ENCODE measurements at places on chromosomes 2 and 18.

DNA sequence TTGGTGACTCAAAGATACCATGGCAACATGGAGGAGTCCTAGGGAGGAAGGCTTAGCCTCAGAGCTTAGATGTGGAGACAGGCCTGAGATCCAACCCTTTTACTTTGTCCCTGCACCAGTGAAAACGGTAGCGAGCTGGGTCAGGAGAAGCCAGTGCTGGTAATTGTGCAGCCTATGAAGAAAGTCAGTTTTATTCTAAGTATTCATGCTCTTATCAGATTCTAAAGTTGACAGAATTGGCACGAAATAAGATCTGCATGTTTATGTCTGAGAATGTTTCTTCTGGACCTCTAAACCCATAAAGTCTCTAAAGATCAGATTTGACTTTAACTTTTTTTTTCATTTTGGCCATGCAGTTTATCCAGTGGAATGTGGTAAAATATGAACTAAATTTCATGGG lies 93.8 kb downstream of the SCG2 start:
- peak; percentile 71 for DNase-seq

GRCh38 chr2:191312163-191312562 lies 67.0 kb downstream of the MYO1B start:
- no peak for DNase-seq

GRCh38 chr2:68934021-68934420 lies 18.7 kb downstream of the GKN2 start:
- DNase-seq: no peak

DNA sequence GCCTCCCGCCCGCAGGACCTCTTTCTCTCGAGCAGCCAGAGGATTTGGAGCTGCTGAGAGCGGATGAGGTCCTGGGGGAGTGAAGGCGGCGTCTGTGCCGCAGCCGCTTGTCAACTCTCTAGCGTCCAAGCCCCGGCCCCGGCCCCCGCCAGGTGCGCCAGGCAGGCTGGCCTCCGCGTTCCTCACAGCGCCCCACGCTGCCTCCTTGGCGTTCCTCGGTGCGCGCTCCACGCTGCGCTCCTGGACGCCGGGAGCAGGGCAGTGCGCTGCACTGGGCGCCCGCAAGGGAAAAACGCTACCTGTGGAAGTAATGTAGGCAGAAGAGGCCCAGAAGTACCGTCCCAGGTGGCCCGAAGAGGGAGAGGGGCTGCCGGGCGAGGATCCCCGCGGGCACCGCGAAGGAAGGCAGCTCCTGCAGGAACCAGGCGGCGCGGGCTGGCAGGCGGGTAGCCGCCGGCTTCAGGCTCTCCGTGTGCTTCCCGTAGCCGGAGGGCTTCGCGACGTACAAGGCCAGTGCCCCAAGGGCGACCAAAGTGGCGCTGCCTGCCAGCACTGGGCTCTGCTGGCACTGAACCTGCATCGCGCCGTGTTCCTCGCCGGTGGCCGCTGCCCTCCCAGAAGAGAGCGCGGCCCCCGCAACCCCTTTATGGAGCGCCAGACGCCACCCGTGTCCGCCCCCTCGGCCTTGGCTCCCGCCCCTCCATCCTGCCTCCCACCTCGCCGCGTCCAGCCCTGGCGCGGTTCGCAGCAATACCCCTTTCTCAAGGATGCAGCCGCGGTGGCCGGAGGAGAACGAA lies at the start of gene SRD5A2:
Gene SRD5A2, minus strand, starts transcription at position 618 of the 797 bp plus-strand sequence. Its CDS starts 38 bp downstream, at position 580.
- no peak for DNase-seq

DNA sequence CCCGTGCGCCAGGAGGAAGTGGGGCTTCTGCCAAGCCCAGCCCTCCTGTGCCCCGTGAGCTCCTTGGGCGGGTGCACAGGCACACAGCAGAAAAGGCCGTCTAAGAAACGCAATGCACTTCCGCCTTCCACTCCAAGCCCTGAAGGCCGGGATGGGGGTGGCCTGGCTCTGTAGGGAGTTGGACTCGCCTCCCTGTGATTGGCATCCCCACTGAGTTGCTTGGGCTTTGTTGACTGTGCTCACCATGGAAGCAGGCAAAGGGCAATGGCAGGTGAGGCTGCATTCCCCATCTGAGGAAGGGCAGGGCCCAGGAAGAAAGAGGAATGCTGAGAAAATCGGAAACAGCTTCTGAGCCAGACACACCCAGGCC lies 66.8 kb downstream of the CRACDL start:
- DNase-seq: peak; percentile 26

- no peak for DNase-seq
Measured at GRCh38 chr2:72113847-72114692, 33.6 kb downstream of the CYP26B1 start.

DNA sequence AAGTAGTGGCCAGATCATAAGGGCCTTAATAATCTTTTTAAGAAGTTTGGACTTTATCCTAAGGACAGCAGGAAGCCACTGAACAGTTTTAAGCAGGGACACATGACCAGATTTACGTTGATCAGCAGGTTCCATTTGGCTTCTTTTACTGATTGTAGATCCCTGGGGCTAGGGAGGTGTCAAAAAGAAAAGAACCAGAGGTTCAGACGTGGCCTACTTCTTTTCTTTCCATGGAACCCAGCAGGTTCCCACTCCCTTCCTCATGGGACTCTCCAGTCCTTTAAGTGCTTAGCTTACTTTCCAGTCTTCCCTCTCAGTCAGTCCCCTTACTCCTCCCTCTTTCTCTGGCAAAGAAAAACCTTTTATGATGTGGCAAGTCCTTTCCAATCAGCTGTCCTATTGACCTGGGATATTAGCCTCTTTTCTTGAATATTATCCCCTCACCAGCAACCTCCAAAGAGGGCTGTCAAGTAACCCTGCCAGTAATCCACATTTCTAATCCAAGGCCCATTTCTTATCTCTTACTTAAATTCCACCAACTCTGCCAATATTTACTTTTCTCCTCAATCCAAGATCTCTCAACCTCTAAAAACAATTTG lies 33.5 kb downstream of the NHEJ1 start:
- no peak for DNase-seq

DNA sequence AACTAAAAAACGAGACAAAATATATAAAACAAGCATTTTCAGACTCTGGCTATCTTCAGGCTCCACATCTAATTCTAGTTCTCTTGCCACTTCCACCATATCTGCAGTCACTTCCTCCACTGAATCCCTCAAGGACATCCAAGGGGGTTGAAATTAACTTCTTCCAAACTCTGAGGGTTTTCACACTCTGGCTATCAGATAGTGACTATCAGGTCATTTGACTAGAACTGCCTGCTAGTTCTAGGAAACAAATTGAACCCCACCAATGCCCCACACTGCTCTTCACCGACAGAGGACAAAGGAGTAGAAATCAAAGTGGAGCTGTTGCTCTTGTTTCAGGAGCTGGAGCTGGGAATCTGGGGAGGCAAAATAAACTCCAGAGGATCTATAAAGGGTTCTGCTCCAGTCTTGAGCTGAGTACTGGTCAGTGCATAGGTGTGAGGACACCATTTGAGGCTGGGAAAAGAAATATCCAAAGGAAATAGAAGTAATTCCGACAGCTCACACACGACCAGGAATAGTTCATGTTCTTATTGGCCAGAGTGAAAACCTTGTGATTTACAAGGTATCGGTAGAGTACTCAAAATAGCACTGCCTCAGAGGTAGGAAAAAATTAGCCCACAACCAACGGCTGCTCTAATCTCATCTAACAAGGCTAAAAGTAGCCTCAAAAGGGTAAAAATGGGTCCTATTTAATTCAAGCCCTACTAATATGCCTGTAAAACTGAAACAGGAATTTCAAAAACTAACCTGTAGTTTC lies 71.3 kb downstream of the SMC6 start:
- no peak for DNase-seq

- no peak for DNase-seq
Measured at GRCh38 chr2:134594399-134594798, 124.4 kb downstream of the TMEM163 start.
